ENCODE measurements at places on chromosomes 12 and 14.

DNA sequence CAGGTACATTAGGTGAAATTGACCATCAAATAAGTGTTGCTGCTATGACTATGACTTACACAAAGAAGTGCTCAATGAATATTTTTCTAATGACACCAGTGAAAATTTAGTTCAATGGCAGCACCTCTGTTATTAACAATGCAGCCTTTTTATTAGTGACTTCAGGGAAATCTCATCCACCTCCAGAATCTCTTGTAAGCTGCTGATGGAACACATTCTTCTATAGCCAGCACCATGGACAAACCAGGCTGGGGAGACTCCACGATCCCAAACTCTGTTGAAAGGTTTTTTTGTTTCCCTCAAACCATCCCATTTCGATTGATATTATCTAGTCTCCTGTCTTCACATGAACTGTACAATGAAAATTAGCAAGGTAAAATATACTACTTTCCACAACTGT, 265.9 kb downstream of the ITPR2 start:
- DNase-seq: no peak

- DNase-seq: no peak
Observed at GRCh38 chr12:32489070-32489469, 89.7 kb downstream of the FGD4 start.

GRCh38 chr12:68958322-68958721, 25.4 kb upstream of the CPM start:
- peak; percentile 11 for DNase-seq

- DNase-seq: no peak
Observed at GRCh38 chr12:1864456-1864855, 44.1 kb downstream of the LRTM2 start.

DNA sequence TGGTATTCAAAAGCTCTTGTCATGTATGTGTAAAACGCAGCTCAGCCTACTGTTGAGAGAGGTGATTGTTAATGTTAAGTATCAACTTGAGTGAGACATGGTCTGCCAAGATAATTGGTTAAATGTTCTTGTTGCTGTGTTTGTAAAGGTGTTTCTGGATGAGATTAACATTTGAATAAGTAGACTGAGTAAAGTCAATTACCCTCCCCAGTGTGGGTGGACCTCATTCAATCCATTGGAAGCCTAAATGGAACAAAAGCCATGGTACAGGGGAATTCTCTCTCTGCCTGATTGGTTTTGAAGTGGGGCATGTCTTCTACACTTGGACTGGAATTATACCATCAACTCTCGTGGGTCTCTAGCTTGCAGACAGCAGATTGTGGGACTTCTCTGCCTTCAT, 63.8 kb upstream of the RERGL start:
- DNase-seq: no peak

- DNase-seq: no peak
Observed at GRCh38 chr14:103061482-103061976, 4.2 kb upstream of the CDC42BPB start.

- no peak for DNase-seq
Observed at GRCh38 chr12:32455607-32456071, 56.3 kb downstream of the FGD4 start.

- DNase-seq: no peak
Observed at GRCh38 chr14:104818714-104819161, 17.8 kb downstream of the ZBTB42 start.

GRCh38 chr12:121767525-121768016, 25.9 kb downstream of the RHOF start:
- no peak for DNase-seq

DNA sequence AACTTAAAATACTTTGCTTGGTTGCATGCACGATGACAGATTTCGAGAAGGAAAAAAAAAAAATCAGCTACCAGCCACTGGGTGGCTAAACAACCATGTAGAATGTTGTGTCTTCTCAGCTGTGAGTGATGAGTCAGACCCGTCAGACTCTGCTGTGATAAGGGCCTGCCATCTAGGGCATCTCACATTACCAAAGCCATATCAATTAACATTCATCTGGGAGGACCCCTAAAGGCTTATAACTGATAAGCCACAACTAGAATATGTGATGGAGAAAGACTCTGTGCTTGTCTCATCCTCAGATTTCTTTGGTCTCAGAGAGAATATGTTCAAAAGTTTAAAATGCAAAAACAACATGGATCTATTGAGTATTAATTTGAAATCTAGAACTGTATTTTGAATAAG, 111.5 kb downstream of the PAX9 start:
- DNase-seq: no peak

GRCh38 chr12:57129321-57129842, 1.1 kb downstream of the LRP1 start:
- no peak for DNase-seq

GRCh38 chr12:47762850-47763465, 4.3 kb upstream of the RAPGEF3 start:
- no peak for DNase-seq

GRCh38 chr14:59507063-59507751, 22.9 kb downstream of the JKAMP start:
- DNase-seq: peak; percentile 43

DNA sequence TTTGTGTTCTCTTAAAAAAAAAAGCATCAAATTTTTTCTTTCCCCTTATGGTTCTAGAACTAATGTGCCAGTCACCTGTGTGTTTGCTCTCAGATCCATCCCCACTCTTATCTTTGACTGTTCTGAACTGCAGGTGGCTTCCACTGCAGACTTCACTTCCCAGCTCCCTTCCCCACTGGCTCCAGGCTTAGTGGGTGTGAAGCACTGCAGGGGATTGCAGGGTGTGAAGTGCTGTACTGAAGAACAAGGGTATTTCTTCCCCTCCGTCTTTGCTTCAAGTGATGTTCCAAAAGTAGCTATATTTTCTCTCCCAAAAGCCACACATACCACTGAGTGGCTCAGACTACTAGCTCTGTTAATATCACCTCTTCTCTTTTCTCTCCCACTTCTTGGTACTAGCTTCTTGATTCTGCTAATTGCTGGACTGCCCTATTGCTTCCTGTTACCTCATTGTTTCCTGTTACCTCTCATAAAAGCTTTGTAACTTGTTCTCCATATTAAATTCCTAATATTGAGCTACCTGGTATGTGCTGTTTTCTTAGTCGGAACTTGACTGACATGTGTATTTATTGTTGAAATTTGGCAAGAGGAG, 115.4 kb upstream of the PRICKLE1 start:
- DNase-seq: no peak

GRCh38 chr12:96701856-96702255, 205.2 kb upstream of the NEDD1 start:
- no peak for DNase-seq

DNA sequence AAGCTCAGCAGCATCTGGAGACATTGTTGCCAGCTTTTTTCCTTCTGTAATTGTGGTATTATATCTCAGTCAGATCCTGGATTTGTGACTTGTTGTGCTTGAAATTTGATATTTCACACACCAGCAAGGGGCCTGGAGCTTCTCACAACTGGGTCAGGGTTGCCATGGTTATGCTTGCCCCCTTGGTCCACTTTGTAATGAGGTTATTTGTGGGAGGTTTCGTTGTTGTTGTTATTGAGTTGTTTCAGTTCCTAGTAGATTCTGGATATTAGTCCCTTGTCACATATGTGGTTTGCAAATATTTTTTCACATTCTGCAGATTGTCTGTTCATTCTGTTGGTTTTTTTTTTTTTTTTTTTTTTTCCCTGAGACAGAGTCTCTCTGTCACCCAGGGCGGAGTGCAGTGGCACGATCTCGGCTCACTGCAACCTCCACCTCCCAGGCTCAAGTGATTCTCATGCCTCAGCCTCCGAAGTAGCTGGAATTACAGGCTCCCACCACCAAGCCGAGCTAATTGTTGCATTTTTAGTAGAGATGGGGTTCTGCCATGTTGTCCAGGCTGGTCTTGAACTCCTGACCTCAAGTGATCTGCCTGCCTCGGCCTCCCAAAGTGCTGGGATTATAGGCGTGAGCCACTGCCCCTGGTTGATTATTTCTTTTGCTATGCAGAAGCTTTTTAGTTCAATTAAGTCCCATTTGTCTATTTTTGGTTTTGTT, 80.6 kb upstream of the ETV6 start:
- no peak for DNase-seq

DNA sequence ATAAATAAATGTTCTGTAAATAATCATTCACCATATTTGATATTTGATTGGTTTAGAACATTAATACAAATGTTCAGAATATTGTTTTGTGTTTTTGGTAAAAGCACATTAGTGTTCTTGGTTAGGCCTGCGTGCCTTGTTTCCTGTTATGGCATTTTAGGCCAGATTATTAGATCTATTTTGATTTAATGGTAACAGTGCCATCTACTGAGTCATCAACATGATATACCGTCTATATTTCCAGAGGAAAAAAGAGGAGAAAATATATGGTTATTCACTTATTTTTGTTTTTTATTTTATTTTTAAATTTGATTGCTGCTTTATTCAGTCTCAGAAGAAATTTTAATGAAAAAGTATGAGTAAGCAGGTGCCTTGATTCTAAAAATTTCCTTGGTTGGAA, 60.3 kb downstream of the GPHN start:
- DNase-seq: no peak

GRCh38 chr14:31045501-31046080, 19.4 kb upstream of the STRN3 start:
- DNase-seq: no peak

DNA sequence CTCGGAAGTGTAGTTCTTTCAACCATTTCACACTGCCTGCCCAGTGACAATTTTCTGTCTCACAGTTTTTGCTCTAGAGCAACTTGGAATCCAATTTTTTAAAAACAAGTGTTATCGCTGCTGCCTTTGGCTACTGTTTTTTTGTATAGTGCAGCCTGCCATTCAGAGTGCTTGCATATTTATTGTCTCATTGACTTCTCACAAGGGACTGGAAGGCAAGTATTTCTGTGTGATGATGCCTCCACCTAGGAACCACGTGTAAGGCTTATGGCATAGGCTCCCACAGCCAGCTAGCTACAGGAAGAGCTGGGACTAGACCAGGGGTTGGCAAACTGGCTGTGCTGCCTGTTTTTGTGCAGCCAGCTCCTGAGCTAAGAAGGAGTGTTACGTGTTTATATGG, 903 bp downstream of the PARPBP start:
- DNase-seq: no peak

DNA sequence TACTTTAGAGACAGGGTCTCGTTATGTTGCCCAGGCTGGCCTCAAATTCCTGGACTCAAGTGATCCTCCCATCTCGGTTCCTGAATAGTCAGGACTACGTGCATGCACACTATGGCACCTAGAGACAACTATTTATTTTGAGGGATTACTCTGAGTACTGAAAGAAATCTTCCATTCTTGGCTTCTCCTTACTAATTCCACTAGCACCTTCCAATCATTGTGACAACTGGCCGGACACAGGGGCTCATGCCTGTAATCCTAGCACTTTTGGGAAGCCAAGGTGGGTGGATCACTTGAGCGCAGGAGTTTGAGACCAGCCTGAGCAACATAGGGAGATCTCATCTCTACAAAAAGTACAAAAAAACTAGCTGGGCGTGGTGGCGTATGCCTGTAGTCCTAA, 42.1 kb upstream of the MTERF2 start:
- DNase-seq: no peak

DNA sequence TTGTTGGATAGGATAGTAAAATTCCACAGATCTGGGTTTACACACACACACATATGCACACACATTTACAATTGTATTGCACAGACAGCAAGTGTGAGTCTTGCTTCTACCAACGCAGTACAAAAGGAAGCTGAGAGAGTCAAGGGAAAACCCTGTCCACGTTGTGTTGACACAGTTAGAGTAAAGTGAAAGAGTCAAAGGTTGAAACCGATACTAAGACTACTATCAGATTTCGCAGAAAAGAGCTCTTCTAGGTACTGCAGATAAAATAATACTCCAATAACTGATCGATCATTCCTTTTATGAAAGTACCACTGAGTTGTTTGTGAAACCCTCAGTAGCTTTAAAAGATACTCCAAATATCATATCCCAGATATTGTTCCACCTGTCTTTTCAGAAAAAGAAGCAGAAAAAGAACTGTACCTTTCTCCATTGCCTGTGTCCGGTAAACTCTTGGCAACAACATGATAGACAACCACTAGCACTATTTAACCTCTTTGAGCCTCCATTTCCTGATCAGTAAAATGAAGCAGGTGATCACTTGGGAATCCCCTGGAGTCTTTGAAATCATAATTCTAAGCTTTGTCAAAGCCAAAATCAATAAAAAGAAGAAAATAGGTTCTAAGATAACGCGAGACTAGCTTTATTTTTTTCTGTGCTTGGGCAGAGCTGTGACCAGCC, 224.6 kb upstream of the FOXN3 start:
- DNase-seq: no peak

- no peak for DNase-seq
Observed at GRCh38 chr12:120421701-120422100, 16.2 kb upstream of the COX6A1 start.

GRCh38 chr14:65850429-65851135, 438.1 kb downstream of the FUT8 start:
- DNase-seq: peak; percentile 50

DNA sequence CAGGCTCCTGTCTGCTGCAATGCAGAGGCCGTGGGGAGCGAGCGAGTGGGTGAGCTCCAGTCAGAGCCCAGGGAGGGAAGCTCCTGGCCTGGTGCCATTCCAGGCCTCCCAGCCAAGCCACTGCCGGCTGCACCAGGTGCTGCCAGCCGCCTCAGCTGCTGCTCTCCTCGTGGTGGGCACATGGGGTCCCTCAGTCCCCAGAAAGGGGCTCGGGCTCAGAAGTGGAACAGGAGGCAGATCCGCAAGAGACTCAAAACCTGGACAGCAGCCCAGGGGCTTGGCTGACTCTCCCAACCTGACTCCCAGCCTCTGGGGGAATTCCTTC, 2.4 kb downstream of the ABCB9 start:
- no peak for DNase-seq

DNA sequence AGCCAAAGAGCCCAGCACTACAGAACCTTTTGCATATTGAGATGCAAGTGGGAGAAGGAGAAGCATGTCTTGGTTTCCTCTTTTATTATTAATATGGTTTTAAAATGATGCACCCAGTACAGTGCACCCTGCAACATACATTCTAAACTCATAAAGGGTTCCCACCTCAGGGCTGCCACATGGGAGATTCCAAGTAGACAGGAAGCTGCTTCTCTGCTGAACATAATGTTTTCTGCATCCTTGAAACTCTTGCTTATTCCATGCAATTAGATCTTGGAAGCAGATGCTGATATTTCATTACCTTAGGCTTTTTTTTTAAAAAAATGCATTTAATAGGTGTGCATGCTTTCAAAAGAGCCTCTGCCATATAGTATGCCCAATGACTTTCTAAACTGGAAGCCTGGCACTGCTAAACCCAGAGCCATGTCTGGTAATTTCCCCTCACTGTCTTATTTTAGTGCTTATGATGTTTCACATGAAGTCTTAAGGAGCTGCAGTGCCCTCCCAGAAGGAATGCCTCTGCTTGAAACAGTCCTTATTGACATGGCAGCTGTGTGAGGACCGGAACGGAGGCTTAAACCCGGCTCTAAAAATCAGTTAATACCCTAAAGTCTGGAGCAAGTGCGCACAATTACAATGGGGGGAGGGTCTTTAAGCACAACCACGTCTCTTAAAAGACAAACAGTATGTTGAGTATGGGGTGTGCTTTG, 2.0 kb upstream of the SIX1 start:
- DNase-seq: no peak

GRCh38 chr14:38839694-38840365, 263.2 kb downstream of the SEC23A start:
- DNase-seq: no peak
